IPS-NIHi11 (cell line): ENCODE measurements at places on chromosomes 3 and 15.

GRCh38 chr3:125231895-125232294 lies 19.3 kb upstream of the SLC12A8 start:
- DNase-seq = no peak

- no peak for DNase-seq
These were observed 34.8 kb downstream of the LINGO1 start for GRCh38 chr15:77597804-77598453.

DNA sequence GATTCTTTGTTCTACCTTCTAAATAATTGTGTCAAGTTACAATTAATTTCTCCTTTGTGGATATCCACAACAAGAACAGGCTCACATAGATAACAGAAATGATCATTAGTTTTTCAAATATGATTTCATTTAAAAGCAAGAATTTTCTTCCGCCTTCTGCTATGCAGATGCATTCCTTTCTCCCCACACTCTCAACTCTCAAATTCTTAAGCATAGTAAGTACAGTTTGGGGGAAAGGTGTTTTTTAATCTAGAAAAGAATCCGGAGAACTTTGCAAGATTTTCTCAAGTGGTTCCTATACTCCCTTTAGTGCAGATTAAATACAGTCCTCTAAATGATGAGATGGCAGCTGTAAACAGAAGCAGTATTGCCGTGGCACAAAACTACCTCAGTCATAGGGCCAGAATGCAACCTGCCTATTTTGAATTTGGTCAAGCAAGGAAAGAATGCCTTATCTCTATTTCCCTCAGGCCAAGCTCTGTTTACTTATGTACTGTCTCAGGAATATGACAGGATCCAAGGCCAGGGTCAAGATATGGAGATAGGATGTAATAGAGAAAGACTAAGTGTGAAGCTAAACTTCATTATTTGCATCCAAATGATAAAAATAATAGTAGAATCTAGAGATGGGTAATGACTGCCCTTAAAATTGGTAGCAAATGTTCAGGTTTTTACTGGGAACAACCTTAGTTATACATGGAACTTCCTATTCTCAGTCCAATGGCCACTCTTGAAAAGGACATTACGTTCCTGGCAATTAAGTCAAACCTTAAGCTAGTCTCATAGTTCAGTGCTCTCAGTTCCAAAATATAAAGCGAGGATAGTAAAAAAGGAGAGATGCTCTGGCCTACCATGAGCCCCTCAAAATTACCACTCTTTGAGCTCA lies 77.3 kb upstream of the PHLDB2 start:
- DNase-seq = no peak

- DNase-seq = no peak
These were observed 892 bp downstream of the CD200R1L start for GRCh38 chr3:112845772-112846171.

GRCh38 chr15:58761010-58761388 lies 10.1 kb upstream of the MINDY2 start:
- no peak for DNase-seq

GRCh38 chr3:45171283-45171682 lies 25.1 kb upstream of the CDCP1 start:
- DNase-seq = no peak

DNA sequence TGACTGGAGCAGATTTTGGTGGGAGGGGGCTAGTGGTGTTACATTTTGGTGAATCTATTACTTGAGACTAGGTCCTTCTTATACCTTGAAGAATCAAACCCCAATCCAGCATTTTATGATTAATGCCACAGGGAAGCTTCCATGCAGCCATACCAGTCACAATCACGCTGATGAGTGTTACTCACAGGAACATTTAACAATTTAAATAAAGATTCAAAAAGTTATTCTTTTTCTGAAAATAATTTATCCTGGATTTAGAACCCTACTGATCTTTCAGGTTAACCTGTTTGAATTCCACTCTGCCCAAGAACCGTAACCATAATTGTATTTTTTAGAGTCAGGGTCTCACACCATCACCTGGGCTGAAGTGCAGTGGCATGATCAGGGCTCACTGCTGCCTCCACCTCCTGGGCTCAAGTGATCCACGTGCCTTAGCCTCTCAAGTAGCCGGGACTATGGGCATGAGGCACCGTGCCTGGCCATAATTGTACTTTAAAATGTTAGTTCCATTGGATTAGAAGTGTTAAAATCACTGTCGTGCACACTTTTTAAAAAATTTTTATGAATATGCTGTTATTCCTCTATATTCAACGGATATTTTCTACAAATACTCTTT lies 929 bp upstream of the MTMR10 start:
- DNase-seq = no peak

DNA sequence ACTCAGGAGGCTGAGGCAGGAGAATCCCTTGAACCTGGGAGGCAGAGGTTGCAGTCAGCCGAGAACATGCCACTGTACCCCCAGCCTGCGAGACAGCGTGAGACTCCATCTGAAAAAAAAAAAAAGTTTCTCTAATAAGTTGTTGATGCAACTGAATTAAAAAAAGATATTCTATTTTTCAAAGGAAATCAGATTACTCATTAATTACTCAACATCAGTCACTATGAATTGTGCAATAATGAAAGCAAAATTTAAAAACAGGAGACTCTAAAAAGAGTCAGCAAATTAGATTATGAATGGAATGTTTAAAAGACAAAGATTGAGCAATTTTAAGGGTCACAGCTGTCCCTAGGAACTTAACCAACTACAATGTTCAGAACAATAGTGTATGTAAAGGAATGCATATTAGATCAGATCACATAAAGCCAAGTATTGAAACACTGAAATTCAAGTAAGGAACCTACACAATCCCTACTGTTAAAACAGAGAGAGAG lies 60.2 kb upstream of the SLC4A7 start:
- DNase-seq = no peak

- no peak for DNase-seq
These were observed 1099.5 kb downstream of the ROBO1 start for GRCh38 chr3:78668302-78668701.

DNA sequence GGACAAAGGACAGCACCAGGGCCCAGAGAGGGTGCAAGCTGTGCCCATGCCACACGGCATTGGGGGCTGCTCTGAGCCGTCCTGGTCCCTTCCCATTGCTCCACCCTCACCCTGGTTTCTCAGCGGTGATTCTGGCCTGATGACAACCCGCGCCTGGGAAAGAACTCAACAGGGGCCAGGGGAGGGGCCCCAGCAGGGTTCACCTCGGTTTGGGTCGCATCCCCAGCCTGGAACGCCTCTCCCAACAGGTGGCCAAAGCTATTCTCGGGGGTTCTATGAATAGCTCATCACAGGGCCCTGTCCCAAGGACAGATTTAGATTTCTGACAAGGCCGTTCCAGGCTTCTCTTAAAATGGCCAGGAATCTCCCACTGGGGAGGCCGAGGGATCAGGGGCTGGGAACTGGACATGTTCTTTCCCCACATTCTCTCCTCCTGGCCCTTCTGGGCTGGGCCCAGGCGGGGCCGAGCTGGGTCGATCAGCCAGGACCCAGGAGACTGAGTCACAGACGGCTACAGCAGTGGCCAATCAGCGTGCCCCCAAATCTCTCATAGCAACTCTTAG lies 17.9 kb downstream of the GRIP2 start:
- no peak for DNase-seq

- DNase-seq = no peak
These were observed 27.2 kb downstream of the PLD1 start for GRCh38 chr3:171783086-171783485.

DNA sequence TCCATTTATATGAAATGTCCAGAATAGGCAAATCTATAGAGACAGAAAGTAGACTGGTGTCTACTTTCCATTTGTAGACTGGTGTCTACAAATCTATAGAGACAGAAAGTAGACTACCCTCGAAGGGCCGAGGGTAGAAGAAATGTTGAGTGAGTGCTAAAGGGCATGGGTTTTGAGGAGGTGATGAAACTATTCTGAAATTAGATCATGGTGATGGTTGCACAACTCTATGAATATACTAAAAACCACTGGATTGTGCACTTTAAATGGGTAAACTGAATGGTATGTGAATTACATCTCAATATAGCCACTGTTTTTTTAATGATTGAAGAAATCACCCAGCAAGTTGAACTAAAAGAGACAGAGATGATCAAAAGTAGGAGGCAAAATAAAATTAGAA lies 27.9 kb downstream of the TP53BP1 start:
- DNase-seq = no peak

DNA sequence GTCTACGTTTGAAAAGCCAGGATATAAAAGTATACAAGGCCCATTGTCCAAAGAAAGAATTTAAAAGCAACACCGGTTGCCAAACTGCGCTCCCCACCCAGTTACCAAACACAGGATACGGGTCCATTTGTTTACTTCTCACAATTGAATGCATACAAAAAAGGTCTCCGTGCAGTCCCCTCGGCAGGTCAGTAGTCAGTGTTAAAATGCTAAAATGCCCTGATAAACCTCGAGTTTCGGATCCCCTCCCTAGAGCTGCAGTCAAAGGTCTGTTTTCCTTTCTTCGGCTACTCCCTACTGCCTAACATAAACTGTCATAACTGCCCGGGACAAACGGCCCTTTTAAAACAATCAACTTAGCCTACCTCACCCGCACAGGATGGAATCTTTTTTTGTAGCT lies 534.6 kb downstream of the FOXP1 start:
- DNase-seq = no peak

GRCh38 chr3:195889870-195890295 lies 18.5 kb downstream of the TNK2 start:
- DNase-seq = peak; percentile 59

DNA sequence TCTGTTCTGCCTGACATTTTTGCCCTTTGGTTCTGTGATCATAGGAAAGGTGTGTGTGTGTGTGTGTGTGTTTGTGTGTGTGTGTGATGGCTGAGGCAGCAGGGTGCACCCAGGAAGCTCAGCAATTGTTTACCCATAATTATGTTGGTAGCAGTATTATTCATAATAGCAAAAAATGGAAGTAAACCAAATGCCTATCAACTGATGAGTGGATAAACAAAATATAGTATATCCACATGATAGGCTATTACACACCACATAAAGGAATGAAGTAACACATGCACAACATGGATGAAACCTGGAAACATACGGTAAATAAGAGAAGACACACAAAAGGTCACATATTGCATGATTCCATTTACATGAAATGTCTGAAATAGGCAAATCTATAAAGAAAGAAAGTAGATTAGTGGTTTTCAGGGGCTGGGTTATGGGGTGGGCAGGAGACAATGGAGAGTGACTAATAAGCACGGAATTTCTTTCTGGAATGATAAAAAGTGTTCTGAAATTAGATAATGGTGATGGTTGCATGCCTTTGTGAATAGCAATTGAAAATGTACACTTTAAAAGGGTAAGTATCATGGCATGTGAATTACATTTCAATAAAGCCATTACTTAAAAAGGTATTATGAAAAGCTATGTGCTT lies 167.2 kb downstream of the POLR2M start:
- no peak for DNase-seq
